ENCODE measurements at places on chromosomes 5 and 9.

GRCh38 chr9:115921301-115921700, 232.3 kb upstream of the PAPPA start:
- no peak for ATAC-seq

- ATAC-seq = no peak
These were observed 191.1 kb upstream of the GAS1 start for GRCh38 chr9:87138128-87139040.

DNA sequence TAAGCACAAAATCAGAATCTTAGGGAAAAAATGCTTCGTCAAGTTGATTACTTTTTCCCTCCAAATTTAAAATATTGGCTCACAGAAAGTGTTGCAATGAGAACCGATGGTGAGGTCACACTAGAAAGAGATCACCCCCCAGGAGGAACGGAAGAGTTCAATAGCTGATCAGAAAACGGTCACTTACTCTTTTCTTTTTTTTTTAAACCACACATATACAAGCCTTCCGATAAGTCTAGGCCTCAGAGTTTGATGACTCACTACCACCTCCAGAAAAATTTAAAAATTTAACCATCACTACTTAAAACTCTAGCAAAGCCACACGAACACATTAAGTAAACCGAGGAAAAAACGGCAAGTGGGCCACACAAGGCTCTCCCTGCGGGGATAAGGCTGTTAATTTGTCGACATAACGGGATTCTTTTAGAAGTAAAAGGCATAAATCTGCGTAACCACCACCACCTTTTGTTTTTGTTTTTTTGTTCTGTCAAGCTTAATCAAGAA, 1.2 kb downstream of the SURF4 start:
- ATAC-seq = peak; percentile 5

- ATAC-seq = no peak
These were observed 752.9 kb downstream of the CDH18 start for GRCh38 chr5:19235101-19235584.

- ATAC-seq = no peak
These were observed 3.7 kb upstream of the MXD3 start for GRCh38 chr5:177315411-177315810.

DNA sequence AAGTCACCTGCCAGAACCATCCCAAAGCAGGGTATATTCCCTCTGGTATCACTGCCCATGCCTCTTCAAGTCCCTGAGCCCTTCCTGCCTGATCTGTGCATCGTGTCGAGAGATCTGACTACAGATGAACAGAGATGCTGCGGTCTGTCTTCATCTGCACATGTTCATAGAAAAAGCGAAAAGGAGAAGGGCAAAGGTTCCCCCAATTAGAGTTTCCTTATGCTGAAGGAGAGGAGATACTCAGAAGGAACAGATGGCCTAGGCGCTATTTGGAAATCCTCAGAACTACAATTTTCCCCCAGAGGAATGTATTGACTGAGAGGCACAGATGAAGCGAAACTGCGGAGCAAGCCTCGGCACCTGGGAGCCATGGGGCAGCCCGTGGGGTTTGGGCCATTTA, 170.9 kb downstream of the SEC61B start:
- ATAC-seq = no peak

DNA sequence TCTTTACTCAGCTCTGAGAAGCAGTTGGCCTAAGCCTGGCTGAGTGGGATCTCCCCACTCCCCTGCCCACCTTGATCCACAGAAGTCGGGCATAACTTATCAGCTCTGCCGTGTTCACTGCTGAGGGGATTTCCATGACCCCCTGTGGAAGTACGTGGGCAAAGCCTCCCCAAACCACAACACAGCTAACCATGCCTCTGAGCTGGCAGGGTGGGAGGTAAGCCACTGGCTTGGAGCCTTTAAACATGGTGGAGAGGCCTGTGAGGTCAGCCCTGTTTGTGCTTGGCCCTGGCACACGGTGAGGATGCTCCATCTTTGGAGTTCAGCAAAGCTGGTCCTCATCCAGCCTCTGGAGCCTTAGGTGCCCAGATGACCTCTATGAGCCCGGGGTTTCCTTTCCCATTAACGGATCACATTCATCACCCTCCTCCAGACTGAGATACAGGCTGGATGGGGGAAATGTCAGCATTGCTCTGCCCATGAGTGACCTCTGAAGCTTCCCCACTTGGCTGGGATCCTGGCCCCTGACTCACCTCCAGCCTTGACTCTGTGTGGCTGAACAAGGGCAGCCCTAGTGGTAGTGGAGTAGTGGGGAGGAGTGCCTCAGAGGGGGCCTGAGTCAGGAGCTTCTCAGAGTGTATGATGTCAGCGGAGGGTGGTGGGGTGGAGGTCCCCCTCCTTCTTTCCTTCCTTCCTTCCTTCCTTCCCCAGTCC, 6.2 kb downstream of the PDLIM4 start:
- ATAC-seq = no peak

GRCh38 chr9:137064027-137064879, 6.1 kb downstream of the SAPCD2 start:
- peak; percentile 50 for ATAC-seq

- no peak for ATAC-seq
These were observed 40.4 kb downstream of the LIX1 start for GRCh38 chr5:97102010-97102470.

GRCh38 chr5:134113902-134114875, at the start of gene TCF7:
Gene TCF7, plus strand, starts transcription at chr5:134114681. Its CDS starts 226 bp downstream, at chr5:134114907.
- peak; percentile 91 for ATAC-seq

DNA sequence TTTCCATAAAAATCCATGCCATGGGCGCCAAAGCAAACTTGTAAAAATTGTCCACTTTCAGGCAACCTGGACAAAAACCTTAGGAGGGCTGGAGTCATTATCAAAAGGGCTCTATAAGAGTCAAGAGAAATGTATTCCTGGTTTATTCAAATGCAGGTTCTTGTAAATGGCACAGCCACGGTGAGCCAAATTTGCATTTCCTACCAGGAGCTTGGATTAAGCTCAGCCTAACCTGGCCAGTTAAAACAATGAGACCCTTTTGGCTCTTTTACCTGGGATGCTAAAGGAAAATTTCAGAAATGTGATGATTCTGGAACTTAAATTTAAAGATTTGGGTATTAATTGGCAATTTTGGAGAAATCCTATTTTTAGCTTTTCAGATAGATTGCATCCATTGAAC, 8.9 kb upstream of the ZNF474 start:
- ATAC-seq = no peak

DNA sequence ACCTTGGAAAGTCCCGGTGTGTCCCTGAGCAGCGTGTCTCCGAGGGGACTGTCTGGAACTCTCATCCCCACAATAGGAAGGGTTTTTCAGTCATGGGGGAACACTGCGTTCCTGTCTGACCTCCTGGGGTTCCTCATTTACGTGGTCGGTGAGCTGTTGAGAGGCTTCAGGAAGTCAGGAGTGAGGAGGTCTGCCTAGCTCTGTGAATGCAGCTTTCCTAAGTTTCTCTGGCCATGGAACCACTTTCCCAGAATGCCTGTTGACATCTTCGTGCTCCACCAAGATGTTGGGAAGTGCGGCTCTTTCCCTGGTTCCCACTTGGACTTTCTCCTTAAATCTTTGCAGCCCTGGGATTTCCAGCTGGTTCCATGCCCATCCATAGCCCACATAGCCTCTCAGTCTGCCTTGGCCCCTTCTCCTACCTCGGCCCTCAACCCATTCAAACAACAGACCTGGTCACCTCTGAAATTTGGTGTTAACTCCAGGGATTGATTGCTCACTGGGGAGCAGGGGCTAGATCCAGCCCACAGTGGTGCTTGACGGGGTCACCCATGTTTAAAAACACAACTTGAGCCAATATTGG, 27.2 kb downstream of the PSAT1 start:
- no peak for ATAC-seq

GRCh38 chr9:96688187-96688586, 33.1 kb upstream of the PRXL2C start:
- ATAC-seq = no peak

GRCh38 chr9:75890472-75891276, at the start of gene PCSK5:
Gene PCSK5, plus strand, starts transcription at chr9:75890673. Its CDS starts 509 bp downstream, at chr9:75891182.
- ATAC-seq = peak; percentile 80

DNA sequence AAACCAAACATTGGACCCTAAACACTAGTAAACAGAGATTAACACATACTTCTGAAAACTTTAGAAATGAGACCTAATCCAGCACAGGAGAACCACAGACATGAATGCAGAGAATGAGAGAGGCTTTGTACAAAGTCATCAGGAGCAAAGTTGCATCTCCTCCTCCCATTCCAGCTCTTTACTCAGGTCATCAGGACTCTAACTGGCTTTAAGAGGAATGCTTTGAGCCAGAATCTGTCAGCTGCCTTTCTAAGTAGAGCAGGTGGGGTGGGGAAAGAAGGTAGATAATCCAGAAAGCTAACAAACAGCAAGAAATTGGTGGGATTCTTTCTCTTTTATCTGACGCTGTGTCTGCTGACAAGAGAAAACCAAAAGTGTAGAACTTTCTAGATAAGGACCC, 582.7 kb upstream of the DMAC1 start:
- ATAC-seq = no peak

DNA sequence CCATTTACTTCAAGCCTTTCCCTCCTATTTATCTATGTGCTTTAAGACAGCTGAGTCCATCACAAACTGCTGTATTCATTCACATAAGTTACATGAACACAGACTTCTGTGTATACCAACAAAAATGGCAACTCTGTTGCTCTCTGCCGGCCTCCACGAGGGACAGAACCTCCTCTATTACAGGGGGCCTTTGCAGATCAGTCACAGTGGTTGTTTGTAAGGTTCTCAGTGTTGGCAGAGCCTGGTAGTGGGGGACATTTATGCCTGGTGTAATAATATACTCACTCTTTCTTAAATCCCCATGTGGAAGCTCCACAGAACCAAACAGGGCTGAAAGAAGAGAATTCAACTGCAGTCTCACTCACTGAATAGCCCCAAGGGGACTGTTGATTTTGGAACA, 76.5 kb downstream of the SLC1A1 start:
- ATAC-seq = no peak

DNA sequence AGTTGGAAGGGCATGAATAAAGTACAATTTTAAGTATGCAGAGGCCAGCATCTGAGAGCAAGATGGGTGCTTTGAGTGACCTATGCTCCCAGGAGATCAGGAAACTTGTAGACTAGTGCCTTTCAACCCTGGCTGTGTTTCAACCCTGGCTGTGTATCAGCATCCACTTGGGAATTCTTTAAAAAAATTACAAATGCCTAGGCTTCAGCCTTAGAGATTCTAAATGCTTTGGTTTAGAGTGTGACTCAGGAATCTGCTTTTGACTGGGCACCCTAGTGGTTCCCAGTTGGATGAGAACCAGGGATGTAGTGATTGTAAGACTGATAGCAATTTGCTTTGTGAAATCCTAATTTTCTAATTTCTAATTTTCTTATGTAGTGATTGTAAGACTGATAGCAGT, 65.6 kb downstream of the RALGPS1 start:
- no peak for ATAC-seq

DNA sequence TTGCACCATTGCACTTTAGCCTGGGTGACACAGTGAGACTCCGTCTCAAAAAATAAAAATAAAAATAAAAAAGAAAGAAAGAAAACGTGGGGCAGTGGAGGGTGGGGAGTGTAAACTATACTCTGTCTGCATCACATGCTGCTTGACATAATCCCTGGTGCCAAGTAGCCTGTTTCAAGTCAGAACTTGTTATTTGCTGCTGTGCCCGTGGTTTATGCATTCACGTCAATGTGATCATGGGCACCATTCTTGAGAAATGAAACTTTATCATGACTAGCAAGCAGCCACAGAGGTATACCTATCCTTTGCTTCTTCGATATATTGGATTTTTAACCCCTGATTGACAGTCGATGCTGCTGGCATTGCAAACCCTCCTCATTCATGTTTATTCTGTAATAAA, 4.1 kb upstream of the SMU1 start:
- no peak for ATAC-seq

DNA sequence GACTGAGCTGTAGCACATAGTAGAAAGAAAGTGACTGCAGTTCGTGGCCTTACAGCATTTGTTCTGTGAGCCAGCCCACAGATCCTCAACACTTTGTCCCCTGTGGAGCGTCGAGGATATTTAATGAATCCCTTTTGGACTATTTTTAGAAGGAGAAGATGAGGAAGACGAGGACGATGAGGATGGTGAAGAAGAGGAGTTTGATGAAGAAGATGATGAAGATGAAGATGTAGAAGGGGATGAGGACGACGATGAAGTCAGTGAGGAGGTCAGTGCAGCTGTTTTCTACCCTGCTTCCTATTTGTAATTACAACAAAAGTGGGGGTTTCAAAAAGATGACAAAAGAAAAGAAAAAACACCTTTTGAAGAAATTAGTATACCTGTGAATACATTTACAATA, 28.0 kb downstream of the ANP32B start:
- ATAC-seq = no peak

All from motor neuron (in vitro differentiated cells).